Stomach (tissue), 19 donors: ENCODE measurements at places on chromosomes 2 and 18. TPM values are rescaled to one million over a fixed set of nuclear protein-coding genes. Genes with fewer than 3 reads are reported as not detected.
A peak's percentile ranks its signal among the peaks of the same experiment; 100 is the strongest.

DNA sequence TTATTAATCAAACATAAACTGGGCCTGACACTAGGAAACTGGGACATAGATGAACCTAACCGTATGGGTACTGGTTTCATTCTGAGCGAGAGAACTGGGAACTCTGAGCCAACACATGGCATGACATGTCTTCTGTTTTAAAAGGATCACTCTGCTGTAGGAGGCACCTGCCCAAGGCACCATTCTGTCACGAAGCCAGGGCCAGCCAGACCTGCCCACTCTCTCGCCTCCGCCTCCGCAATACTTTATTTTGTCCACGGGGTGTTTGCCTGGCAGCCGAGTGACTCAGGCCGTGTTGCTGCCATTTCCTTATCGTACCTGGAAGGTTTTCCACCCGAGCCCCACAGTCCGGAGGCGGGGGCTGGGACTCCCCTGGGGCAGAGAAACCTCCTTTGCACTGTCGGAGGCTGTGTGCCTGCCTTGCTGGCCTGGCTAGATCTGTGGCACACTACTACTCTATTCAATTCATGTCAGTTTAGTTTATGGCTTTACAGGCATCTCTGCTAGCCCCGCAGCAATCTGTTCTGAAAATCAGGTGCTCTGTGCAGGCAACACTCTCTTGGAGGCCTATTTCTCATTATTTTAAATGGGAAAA is 120.4 kb upstream of the ACKR3 start:
- DNase-seq: peak; percentile 6

DNA sequence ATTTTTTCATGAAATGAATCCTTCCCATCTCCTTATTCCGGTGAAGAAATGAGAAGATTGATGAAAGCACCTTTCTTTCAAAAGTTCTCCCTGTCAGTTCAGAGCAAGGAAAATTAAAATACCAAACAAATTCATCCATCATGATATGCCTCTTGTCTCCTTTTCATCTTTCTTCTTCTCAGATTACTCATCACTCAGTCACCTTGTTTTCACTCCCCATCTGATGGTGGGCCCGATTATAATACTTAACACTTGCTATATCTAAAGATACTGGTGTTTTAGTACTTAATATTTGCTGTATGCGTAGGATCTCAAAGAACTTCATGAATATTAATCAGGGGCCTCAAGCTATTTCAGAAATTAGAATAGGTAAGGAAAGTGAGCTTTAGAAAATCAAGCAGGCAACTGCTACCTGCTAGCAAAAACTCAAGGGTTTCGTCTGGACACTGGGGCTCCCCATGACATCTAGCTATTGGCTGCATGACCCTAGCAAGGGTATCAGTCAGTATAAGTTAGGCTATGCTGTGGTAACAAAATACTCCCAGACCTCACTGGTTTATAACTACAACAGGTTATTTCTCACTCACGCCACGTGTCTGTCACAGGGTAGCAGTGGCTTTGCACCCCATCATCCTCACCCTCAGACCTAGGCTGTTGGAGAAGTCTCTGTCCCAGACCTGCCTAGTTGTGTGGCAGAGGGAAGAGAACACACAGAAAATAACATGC is 39.0 kb upstream of the RNF152 start:
- no peak for DNase-seq

DNA sequence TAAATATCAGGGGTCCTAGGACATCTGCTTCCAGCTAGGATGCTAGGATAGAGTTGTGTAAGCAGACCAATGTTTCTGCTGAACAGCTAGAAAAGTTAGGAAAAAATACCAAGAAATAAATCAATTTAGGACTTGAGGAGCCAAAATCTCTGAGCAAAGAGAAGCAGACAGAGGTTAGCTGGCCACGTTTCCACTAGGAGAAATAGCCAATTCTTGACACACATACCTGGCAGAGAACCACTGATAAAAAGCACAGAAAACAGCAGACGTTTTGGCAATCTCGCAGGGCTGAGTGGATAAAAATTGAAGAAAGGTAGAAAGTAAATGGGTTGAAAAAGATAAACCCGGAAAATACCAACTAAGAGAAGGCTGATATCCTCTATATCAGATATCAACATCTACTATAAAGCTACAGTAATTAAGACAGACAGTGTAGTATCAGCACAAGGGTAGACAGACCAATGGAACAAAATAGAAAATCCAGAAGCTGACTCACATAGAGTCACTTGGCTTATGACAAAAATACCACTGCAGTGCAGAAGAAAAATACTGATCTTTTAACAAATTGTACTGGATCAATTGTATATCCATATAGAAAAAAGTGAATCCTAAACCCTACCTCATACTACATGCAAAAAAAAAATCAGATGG is 306.1 kb upstream of the KLHL29 start:
- DNase-seq: no peak

- DNase-seq: no peak
Observed at GRCh38 chr2:138432971-138433370, 68.6 kb upstream of the SPOPL start.

- DNase-seq: no peak
Observed at GRCh38 chr2:179592167-179592936, 269.1 kb downstream of the ZNF385B start.

GRCh38 chr2:213288913-213289700 is 4.8 kb downstream of the SPAG16 start:
- DNase-seq: peak; percentile 72

- DNase-seq: no peak
Observed at GRCh38 chr2:241620419-241620769, 16.6 kb downstream of the THAP4 start.

GRCh38 chr2:71926089-71926447 is 221.6 kb downstream of the CYP26B1 start:
- peak; percentile 28 for DNase-seq

- no peak for DNase-seq
Observed at GRCh38 chr2:38533180-38533579, 69.5 kb downstream of the HNRNPLL start.

DNA sequence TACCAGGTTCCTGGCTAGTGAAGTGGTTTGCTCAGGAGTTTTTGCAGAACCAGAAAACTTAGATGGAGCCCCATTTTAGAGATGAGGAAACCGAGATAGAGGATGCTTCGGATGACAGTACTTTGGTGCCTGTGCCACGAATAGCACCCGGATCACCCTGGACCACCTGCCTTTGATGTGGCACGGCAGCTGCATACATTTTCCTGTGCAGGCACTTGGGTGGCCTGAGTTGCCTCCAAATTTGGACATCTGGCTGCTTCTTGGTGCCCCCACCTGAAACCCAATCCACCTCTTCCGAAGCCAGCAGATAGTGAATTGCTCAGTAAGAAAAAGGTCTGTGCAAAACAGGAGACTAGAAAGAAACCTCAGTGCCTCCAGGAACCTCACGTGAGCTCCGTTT is 140.6 kb upstream of the ID2 start:
- no peak for DNase-seq

DNA sequence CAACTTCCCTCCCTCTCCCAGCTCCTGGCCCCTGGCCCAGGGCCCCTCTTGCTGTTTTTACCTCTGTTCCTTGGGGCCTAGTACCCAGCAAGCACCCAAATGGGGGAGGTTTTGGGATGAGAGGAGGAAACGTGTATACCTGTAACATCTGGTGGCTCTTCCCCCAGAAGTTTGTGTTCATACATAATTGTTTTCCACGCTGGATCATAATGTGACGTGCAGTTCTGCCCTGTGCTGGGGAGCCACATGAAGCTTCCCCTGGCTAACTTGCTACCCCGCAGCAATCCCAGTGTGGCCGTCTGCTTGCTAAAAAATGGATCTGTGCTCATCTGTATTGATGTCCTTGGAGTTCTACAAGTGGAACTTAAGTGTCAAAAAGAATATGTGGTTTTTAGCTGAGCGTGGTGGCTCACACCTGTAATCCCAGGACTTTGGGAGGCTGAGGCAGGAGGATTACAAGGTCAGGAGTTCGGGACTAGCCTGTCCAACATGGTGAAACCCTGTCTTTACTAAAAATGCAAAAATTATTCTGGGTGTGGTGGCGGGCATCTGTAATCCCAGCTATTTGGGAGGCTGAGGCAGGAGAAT is 36.5 kb downstream of the ANO7 start:
- no peak for DNase-seq

GRCh38 chr18:6793986-6794385 is 64.5 kb downstream of the ARHGAP28 start:
- DNase-seq: no peak

GRCh38 chr18:32966141-32966540 is 193.3 kb upstream of the KLHL14 start:
- no peak for DNase-seq

GRCh38 chr2:102276549-102277201 is 34.7 kb upstream of the IL1RL1 start:
- DNase-seq: no peak

DNA sequence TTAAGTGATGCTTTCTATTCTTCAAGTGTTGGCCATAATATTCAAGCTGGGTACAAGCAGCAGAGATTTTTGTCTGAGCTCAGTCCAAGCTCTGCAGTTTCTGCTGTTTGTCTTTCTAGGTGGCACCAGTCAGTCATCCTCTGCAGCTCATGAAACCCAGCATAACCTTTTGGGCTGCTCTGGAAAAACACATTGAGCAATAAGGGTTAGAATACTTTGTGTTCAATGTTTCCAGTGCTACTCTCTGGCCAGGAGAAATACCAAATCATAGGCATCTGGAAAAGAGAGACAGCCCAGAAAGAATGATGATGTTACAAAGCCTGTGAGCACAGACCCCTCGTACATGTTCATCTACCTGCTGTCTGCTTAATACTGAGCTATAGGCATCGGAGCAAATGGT is 19.5 kb upstream of the WIPF1 start:
- DNase-seq: no peak

GRCh38 chr2:25960396-25960795 is 21.9 kb downstream of the KIF3C start:
- no peak for DNase-seq

DNA sequence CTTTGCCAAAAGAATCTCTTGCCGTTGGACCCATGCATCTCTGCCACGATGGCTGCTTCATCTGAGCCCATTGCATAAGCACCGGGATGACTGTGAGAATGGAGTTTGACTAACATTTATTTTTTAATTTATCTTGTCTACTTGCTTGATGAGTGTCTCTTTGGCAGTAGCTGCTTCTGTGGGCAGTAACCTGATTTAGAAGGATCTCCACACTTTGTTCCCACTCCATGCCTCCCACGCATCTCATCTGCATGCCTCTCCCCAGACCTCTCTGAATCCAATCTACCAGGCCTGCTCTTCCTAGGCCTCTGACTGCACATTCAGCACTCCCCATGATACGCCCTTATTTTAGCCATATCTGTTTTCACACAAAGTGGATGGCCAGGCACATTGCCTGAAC is 23.7 kb upstream of the TMX3 start:
- DNase-seq: no peak

- no peak for DNase-seq
Observed at GRCh38 chr18:44341759-44342158, 338.9 kb upstream of the SETBP1 start.

DNA sequence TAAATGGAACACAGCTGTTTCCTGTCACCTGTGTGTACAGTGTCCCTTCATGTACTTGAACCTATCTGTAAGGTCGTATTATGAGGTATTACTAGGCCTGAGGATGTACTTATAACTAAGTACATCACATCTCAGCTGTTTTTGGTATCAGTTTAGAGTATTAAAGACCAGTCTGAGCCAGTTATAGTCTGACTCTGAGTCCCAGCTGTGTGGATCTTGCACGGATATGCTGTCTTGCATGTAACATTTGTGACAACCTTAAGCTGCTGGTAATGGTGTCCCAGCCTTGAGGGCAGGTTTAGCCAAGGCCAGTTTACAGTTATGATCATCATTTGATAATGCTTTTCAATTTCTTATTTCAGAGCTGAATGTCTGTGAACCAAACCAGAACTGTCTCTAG is 496.3 kb downstream of the SLC4A3 start:
- no peak for DNase-seq

- no peak for DNase-seq
Observed at GRCh38 chr18:21260621-21261020, 18.6 kb downstream of the GREB1L start.

GRCh38 chr18:9627642-9628041 is 13.3 kb upstream of the PPP4R1 start:
- DNase-seq: no peak

GRCh38 chr2:230619491-230619890 is 93.2 kb upstream of the CAB39 start:
- no peak for DNase-seq

DNA sequence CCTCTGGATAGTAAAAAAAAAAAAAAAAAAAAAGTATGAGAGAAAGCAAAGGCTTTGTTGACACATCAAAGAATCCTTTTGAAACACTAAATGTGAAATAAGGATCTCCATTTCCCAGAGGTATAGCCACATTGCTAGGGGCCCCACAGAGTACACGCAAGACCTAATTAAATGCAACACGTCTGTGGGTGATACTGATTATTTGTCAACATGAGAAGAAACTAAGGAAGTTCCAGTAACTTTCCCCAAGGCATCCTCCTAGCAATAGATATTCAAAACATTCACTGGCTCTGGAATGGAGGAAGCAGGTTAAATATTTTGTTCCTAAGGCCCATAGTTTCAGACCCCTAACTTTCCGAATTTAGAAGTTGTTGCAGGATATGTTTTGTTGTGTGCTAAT is 24.6 kb upstream of the EPB41L3 start:
- no peak for DNase-seq

- DNase-seq: no peak
Observed at GRCh38 chr2:191945623-191946022, 98.7 kb upstream of the CAVIN2 start.

DNA sequence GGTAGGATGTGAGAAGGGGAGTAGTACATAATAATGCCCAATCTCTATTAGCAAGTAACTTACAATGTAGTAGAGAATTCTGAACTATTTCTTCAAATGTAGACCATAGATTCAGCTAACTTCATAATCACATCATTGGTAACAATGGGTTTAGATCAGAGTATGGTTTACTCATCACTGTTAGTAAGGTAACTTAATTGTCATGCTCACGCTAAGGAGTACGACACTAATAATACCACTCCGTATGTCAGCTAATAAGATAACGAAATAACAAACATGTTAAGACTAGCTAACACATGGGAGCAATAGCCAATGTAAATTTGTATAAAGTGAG is 56.4 kb upstream of the CCDC141 start:
- no peak for DNase-seq

GRCh38 chr2:76120176-76120575 is 409.5 kb upstream of the GCFC2 start:
- no peak for DNase-seq

DNA sequence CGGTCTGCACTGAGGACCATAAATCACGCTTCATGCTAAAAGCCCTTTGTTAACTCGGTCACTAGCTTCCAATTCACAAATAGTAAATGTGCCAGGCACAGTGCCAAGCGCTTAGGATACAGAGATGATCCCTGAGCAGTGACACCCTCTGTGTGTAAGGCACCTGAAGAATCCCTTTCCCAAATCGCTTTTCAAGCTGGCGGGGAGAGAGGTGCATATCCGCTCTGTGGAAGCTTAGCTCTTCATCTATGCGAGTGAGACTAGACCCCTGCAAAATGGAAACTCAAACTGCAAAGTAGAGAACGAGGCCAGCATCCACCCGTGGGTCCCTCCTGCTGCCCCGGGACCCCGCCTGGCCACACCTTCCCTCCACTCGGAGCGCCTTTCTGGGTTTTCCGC is 2.4 kb downstream of the PIEZO2 start:
- DNase-seq: no peak

The SCN9A gene
- polyA plus RNA-seq: 0.12 TPM

The COX5B gene
- polyA plus RNA-seq: 600 TPM

The CHRNA1 gene
- polyA plus RNA-seq: 0.46 TPM

The GULP1 gene
- 8.2 TPM for polyA plus RNA-seq

The RTP5 gene
- polyA plus RNA-seq: not detected

The FBXO48 gene
- polyA plus RNA-seq: 1.1 TPM

The COX7A2L gene
- 142 TPM for polyA plus RNA-seq

The SERPINB4 gene
- polyA plus RNA-seq: 0.68 TPM

The CYBRD1 gene
- 29.2 TPM for polyA plus RNA-seq

The DTNB gene
- 44.4 TPM for polyA plus RNA-seq

The EML6 gene
- 1.3 TPM for polyA plus RNA-seq

The TUBA3E gene
- polyA plus RNA-seq: not detected

The NT5C1B gene
- polyA plus RNA-seq: not detected

The RELCH gene
- polyA plus RNA-seq: 5.5 TPM
